BJ (cell line): ENCODE measurements at places on chromosomes 12 and 14. TPM values are rescaled to one million over a fixed set of nuclear protein-coding genes. Genes with fewer than 3 reads are reported as not detected.

PRB2 gene
- polyA plus RNA-seq, result not detected in 2 replicates

PXN gene
- polyA plus RNA-seq, result 23.9 and 41.8 TPM in 2 replicates

NPFF gene
- polyA plus RNA-seq, result not detected in 2 replicates

GPATCH2L gene
- 23.6 and 26.1 TPM in 2 replicates for polyA plus RNA-seq

B4GALNT1 gene
- polyA plus RNA-seq, result 1.2 and 2.7 TPM in 2 replicates

KRT7 gene
- 238 and 659 TPM in 2 replicates for polyA plus RNA-seq

RTN1 gene
- polyA plus RNA-seq, result 0.18 and 0.36 TPM in 2 replicates

SLC25A47 gene
- polyA plus RNA-seq, result not detected in 2 replicates

DNA sequence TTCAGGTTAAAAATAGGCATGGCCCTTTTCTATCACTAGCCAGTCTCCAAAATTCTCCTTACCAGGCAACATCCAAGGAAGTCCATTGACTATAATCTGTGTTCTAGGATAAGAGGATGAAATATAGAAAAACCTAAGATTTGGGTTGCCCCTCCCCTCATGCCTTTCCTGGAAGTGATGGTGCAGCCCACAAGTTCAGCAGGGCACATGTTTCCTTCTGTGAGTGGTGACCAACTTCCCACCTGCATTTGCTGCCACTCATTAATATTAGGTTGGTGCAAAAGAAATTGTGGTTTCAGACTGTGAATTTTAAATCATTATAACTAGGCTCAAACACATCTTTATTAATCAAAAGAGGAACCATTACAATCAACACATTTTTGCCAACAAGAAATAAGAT is 250.5 kb upstream of the FKBP4 start:
- no peak for DNase-seq

- no peak for DNase-seq
Observed at GRCh38 chr14:65704850-65705249, 292.3 kb downstream of the FUT8 start.

DNA sequence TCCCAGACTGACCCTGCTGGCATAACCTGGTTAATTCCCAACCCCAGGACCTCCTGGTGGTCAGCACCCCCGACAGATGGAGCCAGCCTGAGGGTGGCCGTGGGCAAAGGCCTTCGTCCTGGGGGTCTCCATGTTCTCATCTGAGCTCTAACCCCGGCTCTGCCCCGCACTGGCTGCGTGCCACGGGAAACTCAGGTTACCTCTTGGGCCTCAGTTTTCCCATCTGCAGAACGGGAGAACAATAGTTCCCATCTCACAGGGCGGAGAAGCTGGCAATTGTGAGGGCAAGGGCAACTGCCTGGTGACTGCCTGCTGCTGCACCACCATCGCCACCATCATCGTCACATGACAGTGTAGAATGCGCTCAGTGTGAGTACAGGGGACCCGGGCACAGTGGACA is 77.9 kb downstream of the RFLNA start:
- DNase-seq, result no peak

GRCh38 chr12:6069437-6070093 is 54.9 kb downstream of the VWF start:
- DNase-seq, result peak; percentile 89

DNA sequence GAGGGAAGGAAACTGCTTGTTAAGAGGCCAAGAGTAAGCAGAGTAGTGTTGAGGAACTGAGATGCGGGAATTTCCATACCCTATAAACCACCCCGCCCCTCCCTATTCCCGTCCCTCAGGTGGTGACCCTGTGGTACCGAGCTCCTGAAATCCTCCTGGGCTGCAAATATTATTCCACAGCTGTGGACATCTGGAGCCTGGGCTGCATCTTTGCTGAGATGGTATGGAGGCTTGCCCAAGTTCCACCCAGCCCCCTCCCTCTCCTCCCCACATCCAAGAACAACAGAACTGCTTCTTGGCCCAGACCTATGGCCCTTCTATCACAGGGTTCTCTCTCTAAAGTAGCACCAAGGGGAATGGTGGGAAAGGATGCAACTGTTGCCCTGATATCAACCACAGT is 2.7 kb downstream of the CDK2 start:
- no peak for DNase-seq

DNA sequence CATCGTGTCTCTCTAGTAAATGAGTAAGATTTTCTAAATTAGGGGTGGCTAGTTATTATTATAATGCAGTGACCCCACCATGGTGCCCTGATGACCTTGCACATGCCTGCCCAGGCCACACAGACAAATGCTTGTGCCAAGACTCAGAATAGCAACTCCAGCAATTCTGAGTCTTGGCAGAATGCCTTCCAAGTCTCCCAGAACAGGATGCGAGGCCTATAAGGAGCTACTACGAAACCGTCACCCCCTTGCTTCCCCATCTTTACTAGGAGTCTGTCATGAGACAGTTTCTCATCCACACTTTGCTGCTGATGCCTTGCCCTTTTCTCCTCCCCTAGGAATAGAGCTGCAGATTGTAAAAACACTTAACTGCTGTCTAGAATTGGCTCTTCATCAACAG is 559.9 kb downstream of the TRHDE start:
- DNase-seq, result no peak

DNA sequence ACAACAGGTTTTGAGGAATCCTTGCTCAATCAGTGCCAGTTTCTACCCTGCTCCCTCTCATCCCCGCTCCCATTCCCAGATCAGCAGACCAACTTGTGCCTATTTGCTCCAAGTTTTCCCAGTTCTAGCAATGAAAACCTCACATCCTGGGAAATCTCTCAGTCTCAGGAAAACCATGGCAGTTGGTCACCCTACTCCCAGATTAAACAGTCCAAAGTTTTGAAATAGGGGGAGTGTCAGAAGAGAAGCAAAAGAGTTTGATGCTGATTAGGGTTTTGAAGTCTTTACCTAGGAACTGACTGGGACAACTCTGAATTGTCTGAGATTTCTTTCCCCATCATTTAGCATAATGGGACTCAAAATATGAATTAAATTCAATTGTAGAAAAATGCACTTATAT is 95.8 kb upstream of the ARID2 start:
- no peak for DNase-seq

- no peak for DNase-seq
Observed at GRCh38 chr14:69769623-69770022, 2.7 kb downstream of the SRSF5 start.

- DNase-seq, result no peak
Observed at GRCh38 chr12:4817880-4818279, 91.8 kb upstream of the KCNA1 start.

DNA sequence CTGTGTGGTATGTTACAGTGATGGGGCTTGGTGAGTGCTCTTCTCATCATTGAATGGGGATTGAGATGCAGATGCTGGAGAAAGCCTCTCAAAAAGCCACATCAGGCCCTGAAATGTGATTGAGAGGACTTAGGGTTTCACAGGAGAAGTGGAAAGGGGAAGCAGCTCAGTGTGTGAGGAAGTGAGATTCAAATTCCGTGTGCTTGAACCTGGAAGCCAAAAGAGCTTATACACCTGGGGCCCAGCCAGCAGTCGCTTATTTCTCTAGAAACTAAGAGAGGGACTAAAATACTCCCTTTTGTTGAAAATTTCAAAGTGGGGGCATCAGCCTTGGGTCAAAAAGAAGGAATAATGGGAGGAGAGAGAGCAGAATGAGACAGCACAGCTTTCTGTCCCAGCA is 39.1 kb upstream of the GZMB start:
- DNase-seq, result no peak

DNA sequence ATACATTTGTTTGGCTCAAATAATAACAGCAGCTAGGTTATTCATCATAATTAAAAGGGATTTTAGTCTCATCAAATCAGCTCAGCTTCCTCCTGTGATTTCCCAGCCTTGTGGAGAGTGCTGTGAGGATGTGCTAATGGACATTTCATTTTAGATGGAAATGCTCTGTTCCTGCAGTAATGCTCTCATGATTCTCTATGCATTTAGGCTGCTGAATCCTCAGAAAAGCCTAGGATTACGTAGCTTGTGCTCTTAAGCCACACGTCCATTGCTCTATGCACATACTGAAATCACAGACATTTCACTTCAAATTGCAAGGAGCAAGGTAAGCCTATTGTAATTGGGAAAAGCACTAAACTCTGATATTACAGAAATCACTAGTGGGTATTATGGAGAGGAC is 226.6 kb upstream of the TMEM260 start:
- no peak for DNase-seq

DNA sequence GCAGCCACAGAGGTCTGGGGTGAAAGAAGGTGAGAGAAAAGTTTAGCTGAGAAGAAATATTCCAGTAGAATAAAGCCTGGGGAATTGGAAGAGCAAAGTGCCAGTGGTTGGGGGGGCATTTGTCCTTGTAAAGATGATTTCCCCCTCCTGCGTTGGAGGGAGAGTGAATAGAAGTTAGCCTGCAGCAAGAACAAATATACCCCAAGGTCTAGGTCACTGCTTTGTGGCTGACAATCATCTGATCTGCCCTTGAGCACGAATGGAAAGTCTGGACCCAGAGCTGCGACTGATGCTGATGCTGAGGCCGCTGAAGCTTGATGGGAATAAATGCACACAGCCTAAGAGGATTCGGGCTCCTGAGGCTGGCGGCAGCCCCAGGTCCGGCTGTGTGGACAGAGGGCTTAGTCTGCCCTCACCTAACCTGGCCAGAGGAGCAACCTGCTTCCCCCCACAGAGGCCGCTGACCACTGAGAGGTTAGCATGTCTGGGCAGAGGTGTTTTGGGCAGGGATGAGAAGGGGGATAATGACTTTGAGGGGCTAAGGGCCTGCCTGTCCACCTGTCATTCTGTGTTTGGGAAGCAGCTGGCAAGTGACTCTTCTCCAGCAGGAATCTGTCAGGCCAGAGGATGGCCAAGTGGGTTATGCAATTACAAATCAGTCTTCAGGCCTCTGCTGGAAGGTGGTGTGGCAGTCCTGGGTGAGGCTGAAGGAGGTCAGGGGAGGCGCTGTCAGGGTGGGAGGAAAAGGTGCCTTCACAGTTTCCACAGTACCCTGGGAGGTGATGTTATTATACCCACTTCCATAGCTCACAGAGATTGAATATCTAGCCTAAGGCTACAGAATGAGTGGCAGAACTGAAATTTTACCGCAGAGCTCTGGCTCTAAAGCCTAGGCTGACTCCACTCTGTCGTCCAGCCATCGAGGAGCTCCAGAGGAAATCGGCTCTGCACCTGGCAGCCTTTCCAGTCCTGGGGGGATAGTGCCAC is 11.7 kb downstream of the TUBA1C start:
- DNase-seq, result no peak

GRCh38 chr14:59147007-59147406 is 41.5 kb upstream of the DAAM1 start:
- DNase-seq, result no peak

GRCh38 chr12:65840793-65841670 is 16.7 kb downstream of the HMGA2 start:
- DNase-seq, result no peak

DNA sequence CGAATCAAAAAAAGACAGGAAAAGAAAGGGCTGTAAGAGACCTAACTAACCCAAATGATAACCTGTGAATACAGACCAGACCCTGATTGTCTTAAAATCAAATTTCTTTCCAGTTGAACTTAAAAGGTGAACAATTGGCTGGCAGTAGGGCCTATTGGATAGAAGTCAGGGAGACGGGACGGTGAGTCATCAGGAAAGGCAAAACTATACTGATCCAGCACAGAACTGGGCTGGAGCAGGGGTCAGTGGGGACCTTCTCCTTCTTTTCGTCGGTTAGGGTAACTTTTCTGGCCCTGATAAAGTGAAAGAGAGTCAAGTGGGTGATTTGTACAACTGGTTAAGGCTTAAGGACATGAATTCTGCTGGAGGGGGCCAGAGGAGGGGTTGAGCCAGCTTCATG is 84.9 kb upstream of the OTX2 start:
- no peak for DNase-seq

- no peak for DNase-seq
Observed at GRCh38 chr12:60197589-60197988, 601.8 kb downstream of the SLC16A7 start.

- DNase-seq, result no peak
Observed at GRCh38 chr12:47823422-47824086, 3.9 kb upstream of the HDAC7 start.

- peak; percentile 15 for DNase-seq
Observed at GRCh38 chr12:84842406-84843013, 70.1 kb downstream of the SLC6A15 start.

DNA sequence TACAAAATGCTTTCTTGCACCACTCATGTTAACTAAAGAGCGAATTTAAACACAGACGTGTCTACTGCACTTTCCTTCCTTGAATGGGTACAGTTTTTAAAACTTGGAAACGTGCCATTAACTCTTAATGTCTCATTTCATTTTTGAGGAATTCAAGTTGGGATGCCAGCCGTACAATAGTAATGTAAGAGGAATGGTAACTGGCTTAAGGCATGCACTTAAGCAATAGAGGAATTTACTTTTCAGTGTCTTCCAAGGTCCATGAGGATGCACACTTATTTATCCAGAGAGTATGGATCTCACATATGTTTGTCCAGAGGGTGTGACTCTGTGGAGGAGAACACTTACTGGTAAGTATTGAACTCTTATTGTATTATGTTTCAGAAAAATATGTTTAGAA is 52.9 kb downstream of the PPP4R4 start:
- no peak for DNase-seq

DNA sequence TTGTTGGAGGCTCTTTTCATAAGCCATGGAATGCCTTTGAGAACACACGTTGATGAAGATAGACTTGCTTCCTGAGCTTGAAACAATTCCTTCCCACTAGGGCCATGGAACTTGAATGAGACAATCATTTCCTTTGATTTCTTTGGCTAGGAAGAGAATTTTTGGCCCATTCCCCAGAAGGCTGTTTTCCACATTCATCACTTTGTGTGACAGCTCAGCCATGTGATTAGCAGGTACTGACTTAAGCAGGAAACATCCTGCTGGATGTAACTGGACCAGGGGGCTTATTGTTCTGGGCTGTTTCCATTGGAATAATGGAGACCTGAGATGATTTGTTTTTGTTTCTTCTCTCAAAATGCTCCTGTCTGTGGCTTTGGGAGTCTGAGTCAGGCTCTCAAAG is 469.8 kb upstream of the SEL1L start:
- DNase-seq, result no peak

DNA sequence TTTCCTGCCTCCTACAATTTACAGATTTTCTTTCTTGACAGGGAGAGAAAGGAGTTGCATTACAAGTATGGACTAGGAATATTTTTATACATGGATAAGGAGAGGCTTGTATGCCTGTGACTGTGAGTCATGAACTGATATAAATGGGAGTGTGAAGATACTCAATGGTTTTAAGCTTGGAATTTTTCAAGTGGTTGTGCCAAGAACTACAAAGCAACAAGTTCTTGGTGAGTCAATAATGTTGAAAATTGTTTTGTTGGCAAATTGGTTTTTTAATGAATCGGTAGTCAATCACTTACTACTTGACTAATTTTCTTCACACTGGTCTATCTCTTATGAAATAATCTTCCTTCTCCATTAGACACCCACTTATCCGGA is 58.9 kb upstream of the HMGA2 start:
- DNase-seq, result no peak

- DNase-seq, result no peak
Observed at GRCh38 chr12:117468016-117468415, 106.6 kb upstream of the NOS1 start.

DNA sequence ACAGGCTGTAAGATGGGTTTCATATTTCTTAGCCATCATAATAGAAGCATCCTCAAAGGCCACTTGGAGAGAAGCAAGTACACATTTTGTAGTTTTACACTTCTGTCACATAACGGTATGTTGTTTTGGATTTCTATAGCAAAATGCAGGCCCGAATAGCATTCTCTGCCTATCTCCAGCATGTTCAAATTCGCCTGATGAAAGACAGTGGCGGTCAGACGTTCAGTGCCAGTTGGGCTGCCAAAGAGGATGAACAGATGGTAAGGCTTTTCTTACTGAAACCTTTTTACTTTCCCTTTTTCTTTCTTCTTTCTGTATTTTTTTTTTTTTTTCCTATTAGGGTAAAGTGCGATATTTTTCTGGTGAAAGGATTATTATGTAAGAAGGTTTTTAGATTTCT is 110.5 kb downstream of the TTLL5 start:
- no peak for DNase-seq
